ENCODE measurements at places on chromosomes 4 and X.

- peak; percentile 33 for DNase-seq
These were observed 219.7 kb downstream of the DCLK2 start for GRCh38 chr4:150297861-150298474.

DNA sequence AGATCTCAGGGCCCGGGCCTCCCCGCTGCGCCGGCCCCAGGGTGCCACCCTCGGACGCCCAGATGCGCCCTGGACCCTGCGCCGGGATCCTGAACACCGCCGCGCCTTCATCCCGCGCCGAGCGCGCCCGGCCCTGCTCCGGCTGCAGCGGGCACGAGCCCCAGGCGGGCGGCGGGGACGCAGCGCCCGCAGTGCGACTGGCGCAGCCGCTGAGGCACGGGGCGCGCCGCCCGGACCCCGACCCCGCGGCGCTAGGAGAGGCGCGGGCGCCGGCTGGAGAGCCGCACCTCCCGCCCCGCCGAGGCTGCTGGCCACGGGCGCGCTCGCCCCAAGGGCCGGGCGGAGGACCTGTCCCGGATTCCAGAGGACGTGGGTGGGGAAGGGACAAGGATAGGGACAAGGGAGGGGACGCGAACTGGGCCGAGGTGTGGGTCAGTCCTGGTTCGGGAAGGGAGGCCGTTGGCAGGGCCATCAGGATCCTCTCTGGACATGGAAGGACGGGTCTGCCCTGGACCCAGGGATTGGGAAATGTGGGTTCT lies 1.1 kb downstream of the ZFYVE28 start:
- no peak for DNase-seq

GRCh38 chr4:123361195-123361861 lies 35.3 kb upstream of the SPRY1 start:
- no peak for DNase-seq

DNA sequence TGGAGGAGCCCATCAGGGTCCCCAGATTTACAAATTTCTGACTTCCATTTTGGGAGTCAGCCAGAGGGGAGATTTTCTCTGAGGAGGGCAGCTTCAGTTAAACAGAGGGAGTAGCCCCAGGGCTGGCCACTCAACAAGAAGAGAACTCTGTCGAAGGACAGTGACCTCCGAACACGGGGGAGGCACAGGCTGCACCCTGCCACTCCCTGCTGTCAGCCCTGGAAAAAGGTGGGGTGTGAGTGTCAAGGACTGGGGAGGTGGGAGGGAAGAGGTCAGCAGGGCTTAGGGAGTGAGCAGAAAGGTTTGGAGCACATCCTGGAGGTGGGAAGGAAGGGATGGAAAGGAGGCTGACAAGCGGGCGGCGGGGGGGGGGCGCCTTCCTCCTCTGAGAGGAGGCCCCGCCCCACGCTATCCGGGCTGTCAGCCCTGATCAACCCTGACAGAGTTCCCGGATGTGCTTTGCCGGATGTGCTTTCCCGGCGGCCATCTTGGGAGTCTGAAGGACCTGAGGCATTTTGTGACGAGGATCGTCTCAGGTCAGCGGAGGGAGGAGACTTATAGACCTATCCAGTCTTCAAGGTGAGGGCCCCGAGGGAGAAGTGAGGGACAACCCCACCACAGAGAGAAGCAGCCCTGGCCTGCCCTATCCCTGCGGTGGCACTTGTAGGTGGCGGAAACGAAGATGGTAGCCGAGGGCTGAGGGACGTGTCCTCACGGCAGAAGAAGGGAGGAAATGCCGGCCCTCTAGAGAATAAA lies at the start of gene MAGEC1:
Gene MAGEC1 (plus strand): TSS at position 495 of the 756 bp plus-strand sequence. CDS start 1,179 bp downstream, outside the sequence.
- no peak for DNase-seq

- no peak for DNase-seq
These were observed 233.2 kb upstream of the KCNIP4 start for GRCh38 chr4:22181736-22182135.

- no peak for DNase-seq
These were observed 383.4 kb downstream of the ANKRD50 start for GRCh38 chr4:124329134-124329533.

DNA sequence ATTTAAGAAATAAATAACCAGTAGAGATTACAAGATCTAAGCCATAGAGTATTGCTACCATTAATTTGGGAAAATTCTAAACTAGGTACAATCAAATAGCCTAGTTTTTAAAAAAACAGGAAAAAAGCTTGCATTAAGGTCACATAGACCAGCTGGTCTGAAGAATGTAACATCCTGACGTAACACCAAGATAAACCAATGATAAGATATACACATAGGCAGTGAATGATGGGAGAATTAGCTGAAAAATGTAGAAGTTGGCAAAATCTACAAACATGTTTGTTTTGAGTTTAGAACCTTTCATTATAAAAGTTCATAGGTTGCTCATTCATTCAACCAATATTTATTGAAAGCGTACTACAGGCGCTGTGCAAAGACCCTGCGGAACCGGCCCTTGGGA lies 120.0 kb downstream of the SH3RF1 start:
- DNase-seq, result no peak

DNA sequence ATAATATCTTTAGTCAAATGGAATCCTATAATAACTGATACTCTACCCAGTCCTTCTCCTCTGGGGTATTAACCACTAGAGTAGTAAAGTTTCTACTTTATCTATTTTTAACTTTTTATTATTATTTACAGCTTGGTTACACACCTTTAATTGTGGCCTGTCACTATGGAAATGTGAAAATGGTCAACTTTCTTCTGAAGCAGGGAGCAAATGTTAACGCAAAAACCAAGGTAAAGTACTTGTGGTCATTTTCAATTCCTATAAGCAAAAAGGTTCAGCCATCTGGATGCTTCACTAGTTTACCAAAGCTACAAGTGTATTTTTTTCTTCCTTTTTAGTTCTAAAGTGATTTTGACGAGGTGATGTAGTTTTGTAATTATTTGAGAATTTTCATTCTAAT lies 238.8 kb downstream of the ANK2 start:
- DNase-seq, result no peak

- no peak for DNase-seq
These were observed 18.6 kb downstream of the TBCK start for GRCh38 chr4:106297245-106298035.

DNA sequence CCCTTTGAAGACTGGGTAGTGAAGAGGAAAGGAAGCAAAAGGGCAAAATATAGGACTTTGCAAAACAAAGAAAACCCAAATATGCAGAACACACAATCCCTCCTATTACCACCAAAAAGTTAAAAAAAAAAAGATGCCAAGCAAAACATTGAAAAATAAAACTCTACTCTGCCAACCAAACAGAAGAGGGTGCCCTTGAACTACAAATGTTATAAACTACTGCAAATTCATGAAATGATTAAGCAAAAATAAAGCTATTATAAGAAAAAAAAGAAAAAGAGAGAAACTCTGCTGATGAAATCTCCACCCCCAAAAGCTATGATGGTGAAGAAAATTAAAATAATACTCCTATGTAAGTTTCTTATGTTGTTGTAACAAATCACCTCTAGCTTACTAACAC lies 168.5 kb upstream of the STK26 start:
- DNase-seq, result no peak

GRCh38 chr4:110064295-110064694 lies 134.1 kb downstream of the ELOVL6 start:
- DNase-seq, result no peak

DNA sequence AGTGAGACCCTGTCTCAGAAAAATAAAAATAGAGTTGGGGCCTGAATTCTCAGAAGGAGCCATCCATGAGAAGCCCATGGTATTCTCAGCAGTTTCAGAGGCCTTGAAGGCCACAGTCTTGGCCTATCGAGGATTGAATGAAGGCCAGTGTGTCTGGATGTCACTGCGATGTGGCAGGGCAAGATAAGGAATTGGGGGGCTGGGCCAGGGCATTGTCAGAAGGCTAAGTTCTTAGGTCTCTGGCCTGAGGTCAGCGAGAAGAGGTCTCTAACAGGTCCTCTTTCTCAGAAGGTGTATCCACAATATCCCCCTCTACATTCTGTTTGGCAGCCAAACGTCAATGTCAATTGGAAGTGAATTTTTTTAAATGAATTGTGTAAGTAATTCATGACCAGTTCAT lies 5.7 kb downstream of the ZNF275 start:
- DNase-seq, result no peak

GRCh38 chrX:107484002-107484726 lies 34.7 kb downstream of the FRMPD3 start:
- no peak for DNase-seq

DNA sequence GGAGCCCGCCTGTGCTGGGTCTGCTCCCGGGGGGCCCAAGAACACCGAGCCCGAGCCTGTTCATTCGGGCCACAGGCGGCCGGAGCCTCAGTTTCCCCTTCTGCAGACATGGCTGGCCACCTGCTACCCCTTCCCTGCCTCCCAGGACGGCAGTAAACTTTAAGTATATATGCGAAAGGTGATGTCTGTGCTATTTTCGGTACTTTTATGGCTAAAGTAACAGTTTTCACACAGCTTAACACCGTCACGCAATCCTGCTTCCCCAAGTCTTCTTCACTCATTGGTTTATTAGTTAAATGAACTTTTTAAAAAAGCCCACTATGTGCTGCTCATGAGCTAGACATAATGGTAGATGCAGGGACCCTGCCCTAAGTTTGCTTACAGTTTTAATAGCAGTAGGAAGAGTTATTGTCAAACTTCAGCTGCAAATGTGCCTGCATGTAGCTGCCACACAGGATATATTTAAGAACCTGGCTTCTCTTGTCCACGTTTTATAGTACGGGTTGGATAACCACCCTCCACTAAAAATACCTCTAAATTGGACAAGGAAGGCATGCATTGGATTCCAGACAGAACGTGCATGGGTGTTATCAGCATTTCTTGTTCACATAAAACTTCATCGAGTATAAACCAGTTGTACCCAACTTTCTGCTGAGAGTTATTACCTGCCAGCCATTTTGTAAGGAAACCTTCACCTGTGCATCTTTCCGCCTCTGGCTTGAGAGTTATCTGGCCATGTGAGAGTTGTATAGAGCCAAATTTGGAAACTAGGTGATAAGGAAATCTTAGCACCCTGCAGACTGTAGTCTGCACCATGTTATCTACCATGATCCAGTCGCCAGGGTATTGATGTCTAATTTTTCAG lies 741 bp downstream of the ANAPC4 start:
- DNase-seq, result no peak

- DNase-seq, result no peak
These were observed 154.5 kb upstream of the GALNT7 start for GRCh38 chr4:173014113-173014558.

Measured in NCI-H2029 (cell line).